Hindlimb muscle (tissue), 1 donor: ENCODE measurements at places on chromosomes 4 and X.

DNA sequence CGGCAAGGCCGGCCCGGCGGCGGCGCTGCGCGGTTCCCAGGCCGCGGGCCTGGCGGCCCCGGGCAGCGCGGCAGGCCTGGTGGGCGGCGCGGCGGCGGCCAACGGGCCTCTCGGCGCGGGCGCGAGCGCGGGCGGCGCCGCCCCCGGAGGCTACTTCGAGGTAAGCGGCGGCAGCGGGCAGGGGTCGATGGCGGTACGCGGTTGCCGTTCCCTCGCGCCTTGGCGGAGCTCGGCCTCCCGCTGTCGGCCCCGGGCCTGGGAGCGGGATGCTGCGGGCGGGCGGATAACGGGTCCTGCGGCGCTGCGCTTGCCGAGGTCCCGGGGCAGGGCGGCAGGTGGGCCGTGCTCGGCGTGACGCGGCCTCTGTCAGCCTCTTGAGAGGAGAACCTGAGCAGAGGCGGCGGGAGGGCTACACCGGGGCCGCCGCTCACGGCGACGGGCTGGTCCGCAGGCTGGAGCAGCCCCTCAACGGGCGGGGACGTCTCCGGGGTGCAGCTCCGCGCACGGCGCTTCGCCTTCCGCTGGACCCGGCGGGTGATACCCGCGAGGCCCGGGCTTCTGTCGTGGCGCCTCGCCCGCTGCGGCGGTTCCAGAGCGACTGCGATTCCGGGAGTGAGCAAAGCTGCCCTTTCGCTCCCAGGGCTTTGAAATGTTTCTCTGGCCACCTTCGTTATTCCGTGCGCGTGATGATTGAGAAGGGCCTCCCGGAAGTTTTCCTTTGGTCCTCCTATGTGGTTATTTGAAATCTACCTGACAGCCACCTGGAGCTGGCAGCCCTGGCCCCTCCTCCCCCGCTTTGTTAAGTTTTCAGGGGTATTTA is 774 bp downstream of the FAM193A start:
- DNase-seq = peak; percentile 66

DNA sequence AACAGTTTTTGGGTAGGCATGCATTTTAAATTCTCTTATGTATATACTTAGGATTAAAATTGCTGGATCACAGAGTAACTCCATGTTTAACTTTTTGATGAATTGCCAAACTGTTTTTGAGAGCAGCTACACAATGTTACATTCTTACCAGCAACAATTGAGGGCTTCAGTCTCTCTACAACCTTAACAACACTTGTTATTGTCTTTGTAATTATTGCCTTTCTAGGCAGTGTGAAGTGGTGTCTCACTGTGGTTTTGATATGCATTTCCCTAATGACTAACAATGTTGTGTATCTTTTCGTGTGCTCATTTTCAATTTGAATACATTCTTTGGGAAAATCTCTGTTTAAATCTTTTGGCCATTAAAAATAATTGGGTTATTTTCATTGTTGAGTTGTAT is 17.3 kb upstream of the F11 start:
- no peak for DNase-seq

DNA sequence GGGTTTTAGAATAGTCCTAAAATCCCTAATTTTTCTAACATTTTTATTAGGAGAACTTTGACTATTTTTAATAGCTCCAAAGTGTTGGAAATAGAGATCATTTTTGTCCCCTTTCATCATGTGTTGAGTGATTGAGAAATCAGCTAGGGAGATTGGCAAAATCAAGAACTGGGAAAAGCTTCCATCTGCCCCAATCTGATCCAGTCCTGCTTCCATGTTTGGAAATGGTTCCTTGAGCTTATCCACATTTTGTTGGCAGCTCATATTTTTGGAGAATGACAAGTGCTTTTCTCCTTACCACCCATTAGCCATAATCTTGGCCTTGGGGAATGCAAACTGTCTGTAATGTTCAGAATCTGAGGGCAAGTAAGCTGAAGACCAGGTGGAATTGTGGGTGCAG is 73.9 kb downstream of the SYNPO2 start:
- no peak for DNase-seq

DNA sequence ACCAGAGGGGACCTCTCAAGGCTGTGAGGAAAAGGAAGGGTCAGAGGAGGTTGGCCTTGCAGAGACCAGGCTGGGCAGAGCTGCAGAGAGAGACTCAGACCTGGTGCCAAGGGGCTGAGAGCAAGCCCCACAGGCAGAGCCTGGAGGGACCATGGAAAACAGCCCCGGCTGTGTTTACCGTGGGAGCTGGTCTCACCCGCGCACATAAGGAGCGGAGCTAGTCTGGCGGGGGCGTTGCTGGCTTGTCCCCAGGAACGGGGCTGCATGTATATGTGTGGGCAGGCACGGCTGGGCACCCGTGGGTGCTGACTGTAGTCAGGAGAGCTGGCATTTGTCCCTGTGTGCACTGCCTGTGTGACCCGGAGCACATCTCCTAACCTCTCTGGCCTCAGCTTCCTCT is 45.7 kb downstream of the C4orf50 start:
- DNase-seq = no peak

GRCh38 chr4:94466371-94466770 is 14.6 kb downstream of the PDLIM5 start:
- no peak for DNase-seq

DNA sequence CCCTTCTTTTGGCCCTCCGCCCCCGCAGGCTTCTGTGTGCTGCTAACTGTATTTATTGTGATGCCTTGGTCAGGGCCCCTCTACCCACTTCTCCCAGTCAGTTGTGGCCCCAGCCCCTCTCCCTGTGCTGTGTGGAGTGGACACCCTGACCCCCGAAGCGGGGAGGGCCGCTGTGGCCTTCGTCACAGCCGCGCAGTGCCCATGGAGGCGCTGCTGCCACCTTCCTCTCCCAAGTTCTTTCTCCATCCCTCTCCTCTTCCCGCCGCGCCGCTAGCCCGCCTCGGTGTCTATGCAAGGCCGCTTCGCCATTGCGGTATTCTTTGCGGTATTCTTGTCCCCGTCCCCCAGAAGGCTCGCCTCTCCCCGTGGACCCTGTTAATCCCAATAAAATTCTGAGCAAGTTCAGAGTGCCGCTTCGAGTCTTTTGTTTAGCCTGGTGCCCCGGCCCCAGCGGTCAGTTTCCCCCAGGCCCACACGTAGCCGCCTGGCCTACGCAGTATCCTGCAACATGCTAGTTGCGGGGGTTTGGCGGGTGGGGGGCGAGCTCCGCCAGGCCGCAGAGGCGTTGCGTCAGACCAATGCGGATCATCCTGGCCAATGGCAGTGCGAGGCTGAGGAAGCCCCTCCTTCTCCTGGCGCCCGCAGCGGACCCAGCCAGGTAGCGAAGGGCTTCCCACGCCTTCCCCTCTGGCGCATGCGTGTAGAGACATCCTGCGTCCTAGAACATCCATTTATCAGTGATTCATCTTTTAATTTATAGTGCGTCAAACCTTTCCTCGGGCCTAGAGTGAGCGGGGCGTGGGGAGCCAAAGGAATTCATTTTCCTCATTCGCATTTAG is 5.6 kb upstream of the KANTR start:
- DNase-seq = peak; percentile 82
